ENCODE measurements at places on chromosomes 1 and 21.

DNA sequence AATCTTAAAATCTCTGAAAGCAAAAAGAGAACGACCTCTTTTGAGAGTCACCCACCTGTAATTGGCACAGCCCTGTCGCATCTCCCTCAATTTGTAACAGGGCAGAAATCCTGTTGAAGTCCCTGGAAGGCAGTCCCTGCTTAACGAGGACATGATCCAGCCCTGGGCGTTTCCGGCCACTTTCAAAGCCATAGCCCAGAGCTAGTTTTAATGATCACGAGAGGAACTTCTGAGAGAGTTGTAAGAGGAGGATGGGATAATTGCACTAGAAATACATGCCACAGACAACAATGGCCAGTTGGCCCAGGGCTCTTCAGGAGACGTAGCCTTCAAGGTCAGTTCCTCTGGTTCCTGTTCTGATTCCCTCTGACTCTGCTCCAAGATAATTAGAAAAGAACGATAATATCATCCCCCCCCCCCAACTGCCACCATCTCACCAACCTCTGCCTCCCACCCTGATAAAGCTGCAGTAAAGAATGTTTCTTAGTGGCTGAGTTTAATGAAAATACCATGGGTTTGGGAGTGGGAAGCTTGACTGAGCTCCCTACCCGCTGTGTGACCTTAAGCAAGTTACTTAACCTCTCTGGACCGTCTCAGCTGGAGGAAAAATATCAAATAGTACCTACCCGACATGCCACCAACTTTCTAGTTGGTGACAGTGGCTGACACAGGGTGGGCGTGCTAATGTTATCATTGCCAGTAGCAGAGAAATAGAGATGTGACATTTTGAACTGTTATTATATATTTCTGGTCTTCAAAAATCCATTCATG, 140.0 kb downstream of the OMA1 start:
- DNase-seq = no peak

GRCh38 chr1:89484092-89485038, 40.3 kb upstream of the LRRC8B start:
- DNase-seq = no peak

- DNase-seq = no peak
Measured at GRCh38 chr1:39877231-39877778, 6.0 kb downstream of the TRIT1 start.

GRCh38 chr1:185348985-185349384, 31.9 kb upstream of the IVNS1ABP start:
- DNase-seq = no peak

DNA sequence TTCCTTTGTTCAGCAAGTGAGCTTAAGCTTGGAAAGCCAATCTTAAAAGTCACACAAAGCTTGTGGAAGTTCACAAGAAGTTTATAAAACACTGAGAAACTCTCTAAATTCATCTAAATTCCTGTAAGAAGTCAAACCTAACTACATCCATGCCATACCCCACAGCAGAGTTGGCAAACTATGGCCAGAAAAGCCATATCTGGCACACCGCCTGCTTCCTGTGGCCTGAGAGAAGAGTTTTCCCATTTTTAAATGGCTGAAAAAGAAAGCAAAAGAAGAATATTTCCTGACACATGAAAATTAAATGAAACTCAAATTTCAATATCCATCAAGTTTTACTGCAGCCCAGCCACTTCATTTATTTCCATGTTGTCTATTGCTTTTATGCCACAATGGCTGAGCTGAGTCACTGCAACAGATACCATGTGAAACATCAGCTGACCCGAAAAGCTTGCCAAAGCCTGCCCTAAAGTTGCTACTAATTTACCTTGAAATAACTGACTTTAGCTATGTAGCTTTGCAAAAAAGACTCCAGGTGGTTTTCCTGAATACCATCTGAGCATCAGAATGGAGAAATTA, 237.1 kb downstream of the SLC45A1 start:
- DNase-seq = no peak

- no peak for DNase-seq
Measured at GRCh38 chr1:17865912-17866739, 111.0 kb downstream of the ACTL8 start.

- no peak for DNase-seq
Measured at GRCh38 chr1:179813626-179814545, 63.7 kb downstream of the TOR1AIP2 start.

- no peak for DNase-seq
Measured at GRCh38 chr1:20578062-20578461, 10.8 kb upstream of the CDA start.

DNA sequence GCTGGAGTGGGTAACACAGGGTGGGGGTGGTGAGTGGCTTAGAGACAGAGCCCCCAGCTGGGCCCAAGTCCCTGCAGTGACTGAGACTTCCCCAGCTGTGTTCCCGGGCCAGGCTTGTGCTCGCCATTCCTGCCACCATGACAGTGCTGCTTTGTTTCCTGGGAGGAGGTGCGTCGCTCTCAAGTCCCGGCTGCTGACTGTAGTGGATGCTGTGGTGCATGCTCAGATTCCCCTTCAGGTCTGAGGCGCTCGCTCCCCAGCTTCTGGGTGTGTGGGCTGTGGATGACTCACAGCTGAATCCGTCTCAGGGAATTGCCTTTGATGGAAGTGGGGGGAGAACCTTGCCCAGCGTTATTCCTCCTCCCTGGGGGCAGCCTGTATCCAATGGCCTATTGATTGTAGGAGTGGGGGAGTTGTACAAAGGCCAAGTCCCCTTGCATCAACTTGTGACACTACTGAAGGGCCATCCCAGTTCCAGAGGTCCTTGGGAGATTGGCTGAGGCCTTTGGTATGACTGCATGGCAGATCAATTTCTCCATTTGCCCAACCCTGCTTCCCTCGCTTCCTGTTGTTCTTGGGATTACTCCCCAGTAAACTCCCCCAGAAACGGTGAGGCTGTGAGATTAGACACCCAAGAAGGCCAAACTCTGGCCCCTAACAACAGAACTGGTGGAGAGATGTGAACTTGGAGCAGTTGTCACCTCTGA, 17.8 kb upstream of the POU3F1 start:
- DNase-seq = no peak

DNA sequence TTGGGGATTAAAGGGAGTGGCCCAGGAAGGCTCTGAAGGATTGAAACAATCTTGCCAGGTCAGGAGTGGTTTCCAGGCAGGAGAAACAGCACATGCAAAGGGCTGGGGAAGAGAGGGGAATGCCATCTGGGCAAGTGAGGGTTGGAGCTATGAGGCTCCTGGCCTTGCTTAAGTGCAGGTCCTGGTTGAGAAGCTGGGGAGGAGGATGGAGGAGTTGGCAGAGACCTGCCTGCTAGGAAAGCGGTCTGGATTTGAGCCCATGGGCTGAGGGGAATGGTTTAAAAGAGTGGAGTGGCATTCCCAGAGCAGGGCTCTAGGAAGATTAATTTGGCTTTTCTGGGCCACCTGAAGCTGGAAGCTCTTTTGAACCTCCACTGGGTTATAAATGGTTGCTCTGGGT, 9.2 kb downstream of the IGSF21 start:
- DNase-seq = no peak

GRCh38 chr21:26842974-26843932, 2.0 kb downstream of the ADAMTS1 start:
- DNase-seq = no peak

GRCh38 chr1:57674801-57675200, 250.9 kb upstream of the DAB1 start:
- DNase-seq = no peak
